Iris pigment epithelial cell (primary cell): ENCODE measurements at places on chromosomes 2 and 18.

DNA sequence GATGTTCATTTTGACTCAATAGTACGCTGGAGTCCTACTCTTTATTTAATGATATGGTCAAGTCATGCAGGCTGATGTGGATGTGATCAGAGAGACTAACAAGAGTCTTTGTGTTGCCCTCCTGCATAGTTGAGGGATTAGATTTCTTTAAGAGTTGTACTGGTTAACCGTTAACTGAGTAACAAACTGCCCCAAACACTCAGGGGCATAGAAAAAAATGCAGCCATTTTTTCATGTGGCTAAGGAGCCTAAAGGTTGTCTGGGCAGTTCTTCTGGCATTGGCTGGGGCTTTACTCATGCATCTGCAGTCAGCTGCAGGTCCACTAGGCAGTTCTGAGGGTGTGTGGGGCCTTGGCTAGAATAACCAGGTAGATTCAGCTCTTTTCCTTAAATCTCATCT lies 32.5 kb downstream of the DOCK10 start:
- no peak for DNase-seq

- DNase-seq: peak; percentile 95
Measured at GRCh38 chr2:152573168-152573567, 144.1 kb downstream of the PRPF40A start.

GRCh38 chr2:219484343-219485200 lies 14.1 kb upstream of the GMPPA start:
- DNase-seq: no peak

- no peak for DNase-seq
Measured at GRCh38 chr2:67702937-67703336, 305.8 kb downstream of the ETAA1 start.

- no peak for DNase-seq
Measured at GRCh38 chr2:235501673-235502031, 7.8 kb downstream of the AGAP1 start.

DNA sequence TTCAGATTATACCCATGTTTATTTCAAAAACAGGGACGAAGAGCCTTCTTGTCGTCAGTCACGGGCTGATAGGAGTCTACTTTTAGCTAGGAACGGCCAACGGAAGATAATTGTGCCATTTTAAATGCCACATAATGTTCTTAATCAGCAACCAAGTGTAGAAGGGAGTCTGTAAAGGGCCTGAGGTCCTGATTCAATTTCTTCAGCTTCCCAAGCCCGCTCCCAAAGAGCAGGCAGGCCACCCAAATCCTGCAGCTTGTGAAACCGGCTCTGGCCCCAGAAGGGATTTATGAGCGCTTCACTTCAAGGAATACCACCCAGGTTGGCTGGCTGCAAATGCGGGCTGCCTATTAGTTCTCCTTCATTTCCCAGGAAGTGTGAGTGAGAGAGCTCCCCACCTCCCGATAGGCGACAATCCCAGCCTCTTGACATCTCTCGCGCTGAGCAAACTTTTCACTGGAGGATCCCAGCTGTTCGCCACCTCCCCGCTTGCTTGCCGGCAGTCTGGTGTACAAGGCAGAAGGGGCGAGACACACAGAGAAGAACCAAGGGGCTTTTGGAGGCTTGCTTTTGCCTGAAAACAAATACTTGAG lies 272.9 kb downstream of the CDH20 start:
- peak; percentile 51 for DNase-seq

DNA sequence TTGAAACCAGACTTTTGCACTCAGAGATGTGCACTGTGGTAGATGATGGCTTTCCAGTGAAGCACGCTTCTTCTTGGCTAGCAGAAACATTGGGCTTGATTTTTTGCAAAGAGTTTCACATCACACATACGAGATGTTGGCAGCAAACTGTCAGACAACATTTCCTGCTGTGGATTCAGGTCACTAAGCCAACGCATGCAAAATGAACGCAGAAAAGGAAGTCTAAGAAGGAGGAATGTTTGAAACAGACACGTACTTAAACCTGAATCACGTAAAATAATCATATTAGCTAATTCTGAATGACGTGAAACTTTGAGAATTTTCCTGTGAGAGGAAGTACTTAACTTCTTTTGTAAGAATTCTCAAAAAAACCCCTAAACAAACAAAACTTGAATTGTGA lies 88.1 kb downstream of the EPB41L3 start:
- DNase-seq: peak; percentile 55

DNA sequence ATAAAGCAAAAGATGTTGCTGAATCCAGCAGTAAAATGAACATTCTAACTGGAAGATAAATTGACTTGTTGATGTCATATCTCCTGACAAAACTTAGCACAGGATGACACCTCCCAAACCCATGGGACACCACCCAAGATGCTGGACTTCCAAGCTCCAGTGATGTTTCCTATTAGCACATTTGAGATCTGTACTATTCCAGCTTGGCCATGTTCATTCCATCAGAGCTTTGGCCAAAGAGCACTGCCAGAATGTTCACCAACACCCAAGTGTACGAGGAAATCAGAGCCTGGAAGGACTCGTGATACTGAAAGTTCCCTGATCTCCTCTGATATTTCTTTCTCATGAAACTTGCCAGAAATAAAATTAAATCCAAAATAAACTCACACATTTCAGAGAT lies 44.7 kb downstream of the PID1 start:
- no peak for DNase-seq

DNA sequence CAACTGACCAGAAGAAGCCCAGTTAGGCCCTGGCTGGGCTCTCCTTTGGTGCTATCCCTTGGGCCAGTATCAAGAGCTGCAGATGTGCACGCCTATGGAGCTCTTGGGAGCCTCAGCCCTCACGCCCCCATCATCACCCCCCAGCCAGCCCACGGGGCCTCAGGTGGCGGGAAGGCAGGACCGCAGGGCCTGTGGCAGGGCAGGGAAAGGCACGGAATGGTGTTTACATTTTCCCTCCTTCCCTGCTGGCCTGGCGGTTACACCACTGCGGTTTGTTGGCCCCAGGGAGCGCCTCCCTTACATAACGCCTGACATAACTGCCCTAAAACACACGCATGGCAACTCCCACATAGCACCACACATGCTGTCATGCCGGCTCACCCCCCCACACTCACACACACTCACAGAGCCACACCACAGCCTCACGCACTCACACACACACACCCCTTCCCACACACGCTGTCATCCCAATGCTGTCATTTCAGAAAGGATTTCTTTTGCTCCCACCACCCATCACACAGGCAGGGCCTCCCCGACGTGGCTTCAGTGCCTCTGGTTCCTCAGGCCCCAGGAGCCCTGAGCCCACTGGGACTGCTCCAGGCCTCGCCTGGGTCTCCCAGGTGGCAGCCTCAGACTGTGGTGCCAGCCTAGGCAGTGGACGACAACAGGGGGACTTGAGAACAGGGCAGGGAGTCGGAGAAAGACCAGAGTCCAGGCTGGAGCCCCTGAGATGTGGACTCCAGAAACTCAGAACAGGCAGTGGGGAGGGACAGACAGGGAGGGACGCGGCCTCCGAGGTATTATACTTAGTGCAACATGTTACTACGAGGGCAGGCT lies 15.7 kb downstream of the ZFP36L2 start:
- DNase-seq: peak; percentile 45

- no peak for DNase-seq
Measured at GRCh38 chr2:77155511-77155910, 366.7 kb downstream of the LRRTM4 start.

GRCh38 chr18:28725876-28726275 lies 548.9 kb upstream of the CDH2 start:
- DNase-seq: no peak

- no peak for DNase-seq
Measured at GRCh38 chr18:75185460-75185859, 23.5 kb downstream of the PTGR3 start.

DNA sequence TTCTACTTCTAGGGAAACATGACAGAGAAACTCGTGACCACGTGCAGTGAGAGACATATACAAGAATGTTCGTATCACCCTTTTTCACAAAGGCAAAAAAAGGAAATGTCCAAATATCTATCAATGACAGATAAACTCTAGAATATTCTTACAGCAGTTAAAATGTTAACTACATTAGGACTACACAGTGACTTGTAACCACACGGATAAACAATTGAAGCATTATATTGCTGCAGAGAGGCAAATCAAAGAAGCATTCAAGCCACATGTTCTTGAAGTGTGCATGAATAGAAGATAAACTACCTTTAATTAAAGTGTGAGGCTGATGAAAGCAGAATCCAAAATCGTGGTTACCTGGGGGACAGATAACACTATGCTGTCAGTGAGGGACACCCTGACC lies 935.3 kb upstream of the KLHL29 start:
- DNase-seq: no peak

DNA sequence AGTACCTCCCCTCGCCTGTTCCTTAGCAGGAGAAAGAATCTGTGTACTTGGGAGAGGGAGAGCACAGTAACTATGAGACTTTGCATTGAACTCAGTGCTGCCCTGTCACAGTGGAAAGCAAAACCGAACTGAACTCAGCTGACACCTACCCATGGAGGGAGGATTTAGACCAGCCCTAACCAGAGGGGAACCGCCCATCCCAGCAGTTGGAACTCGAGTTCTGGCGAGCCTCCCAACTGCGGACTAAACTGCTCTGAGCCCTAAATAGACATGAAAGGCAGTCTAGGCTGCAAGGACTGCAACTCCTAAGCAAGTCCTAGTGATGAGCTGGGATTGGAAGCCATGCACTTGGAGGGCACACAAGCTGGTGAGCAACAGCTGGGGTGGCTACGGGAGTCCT lies 110.4 kb downstream of the GRB14 start:
- no peak for DNase-seq

DNA sequence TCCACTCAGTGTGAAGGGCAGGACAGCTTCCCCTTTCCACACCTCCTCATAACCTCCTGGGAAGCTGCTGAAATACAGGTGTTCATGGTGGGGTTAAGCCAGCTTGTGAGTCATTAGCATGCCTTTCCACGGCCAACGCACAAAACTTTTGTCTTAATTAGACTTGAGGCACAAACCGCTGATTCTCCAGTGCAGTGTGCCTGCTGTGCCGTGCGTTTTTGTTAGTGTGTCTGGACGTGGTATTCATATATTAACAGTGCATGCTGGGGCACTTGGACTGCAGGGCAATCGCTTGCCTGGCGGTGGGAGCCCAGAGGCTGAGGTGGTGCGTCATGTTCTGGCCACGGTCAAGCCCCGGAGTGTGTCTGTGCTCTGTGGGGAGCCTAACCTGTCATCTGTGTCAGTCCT lies 156.2 kb downstream of the SH3RF3 start:
- DNase-seq: peak; percentile 41

DNA sequence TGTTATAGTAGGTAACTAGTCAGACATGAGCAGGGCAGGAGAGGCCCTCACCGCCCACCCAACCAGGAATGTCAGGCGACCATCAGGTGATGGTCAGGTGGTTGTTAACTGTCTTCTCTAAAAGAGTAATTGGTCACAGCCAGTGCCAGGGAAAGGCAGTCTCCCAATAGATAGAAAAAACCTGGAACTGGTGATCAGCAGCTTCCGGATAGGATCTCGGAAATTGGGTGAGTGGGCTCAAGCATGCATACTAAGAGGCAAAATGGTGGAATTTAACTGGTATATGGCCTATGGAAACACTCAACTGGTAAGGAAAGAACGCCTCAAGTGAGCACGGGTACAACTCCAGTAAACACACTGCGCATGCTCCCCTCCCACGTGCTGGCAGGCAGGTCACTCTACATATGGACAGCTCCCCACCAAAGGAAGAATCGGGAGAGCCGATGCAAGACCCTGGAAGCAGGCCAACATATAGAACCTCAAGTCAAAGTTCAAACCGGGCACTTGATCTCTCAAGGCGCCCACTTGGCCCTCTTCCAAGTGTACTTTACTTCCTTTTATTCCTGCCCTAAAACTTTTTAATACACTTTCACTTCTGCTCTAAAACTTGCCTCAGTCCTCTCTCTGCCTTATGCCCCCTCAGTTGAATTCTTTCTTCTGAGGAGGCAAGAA lies 43.5 kb upstream of the TMEM131 start:
- no peak for DNase-seq

- no peak for DNase-seq
Measured at GRCh38 chr18:56910967-56911366, 235.9 kb upstream of the BOD1L2 start.

GRCh38 chr2:68738906-68739594 lies 4.4 kb downstream of the ARHGAP25 start:
- DNase-seq: no peak

- peak; percentile 84 for DNase-seq
Measured at GRCh38 chr2:145597809-145598208, 1077.9 kb upstream of the ZEB2 start.

- no peak for DNase-seq
Measured at GRCh38 chr2:144514616-144515091, 5.3 kb downstream of the ZEB2 start.

- no peak for DNase-seq
Measured at GRCh38 chr18:56443166-56443907, 195.1 kb downstream of the TXNL1 start.

DNA sequence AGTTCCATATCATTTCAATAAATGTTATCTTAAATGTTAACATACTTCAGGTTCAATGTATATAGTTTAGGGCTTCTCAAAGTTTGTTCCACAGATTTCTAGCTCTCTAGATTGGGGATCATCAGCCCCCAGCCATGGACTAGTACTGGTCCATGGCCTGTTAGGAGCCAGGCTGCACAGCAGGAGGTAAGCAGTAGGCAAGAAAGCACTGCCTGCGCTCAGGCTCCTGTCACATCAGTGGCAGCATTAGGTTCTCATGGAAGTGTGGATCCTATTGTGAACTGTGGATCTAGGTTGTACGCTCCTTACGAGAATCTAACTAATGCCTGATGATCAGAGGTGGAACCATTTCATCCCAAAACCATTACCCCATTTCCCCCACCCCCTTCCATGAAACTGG lies 531.1 kb downstream of the PARD3B start:
- DNase-seq: no peak

DNA sequence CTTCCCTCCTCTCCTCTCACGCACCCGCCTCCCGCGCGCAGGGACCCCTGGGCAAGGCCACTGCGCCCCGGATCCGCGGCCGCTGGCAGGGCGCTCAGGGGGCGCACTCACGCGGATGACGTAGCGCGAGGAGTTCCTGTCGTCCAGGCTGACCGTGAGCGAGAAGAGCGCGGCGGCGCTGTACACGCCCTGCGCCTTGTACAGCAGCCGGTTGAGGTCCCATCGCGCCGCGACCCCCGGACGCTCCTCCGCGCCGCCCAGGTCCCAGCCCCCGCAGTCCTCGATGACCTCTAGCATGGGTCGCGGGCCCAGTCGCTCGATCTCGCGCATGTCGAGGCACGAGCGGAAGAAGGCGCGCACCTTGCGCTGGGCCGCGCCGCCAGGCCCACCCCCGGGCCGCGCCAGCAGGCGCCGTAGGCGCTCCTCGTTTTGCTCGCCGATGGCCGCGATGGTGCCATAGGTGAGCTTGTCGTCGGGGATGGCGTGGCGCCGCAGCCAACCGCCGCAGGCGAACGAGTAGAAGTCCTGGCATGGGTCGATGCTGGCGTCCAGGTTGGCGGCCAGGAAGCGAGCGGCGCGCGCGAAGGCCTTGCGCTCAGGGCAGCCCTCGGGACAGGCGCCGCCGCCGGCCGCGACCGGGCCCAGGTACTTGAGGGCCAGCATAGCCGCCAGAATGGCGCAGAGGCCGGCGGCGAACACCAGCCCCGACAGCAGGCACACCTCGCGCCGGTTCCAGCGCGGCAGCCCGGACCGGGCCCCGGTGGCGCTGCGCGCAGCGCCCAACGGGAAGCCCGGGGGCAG lies 1.7 kb downstream of the ECEL1 start:
- no peak for DNase-seq

- DNase-seq: no peak
Measured at GRCh38 chr2:161104054-161104553, 56.1 kb upstream of the TANK start.

- DNase-seq: no peak
Measured at GRCh38 chr2:217948897-217949296, 53.9 kb downstream of the TNS1 start.
